ENCODE measurements at places on chromosomes 13 and 19.

GRCh38 chr13:106329941-106330340, 205.5 kb downstream of the EFNB2 start:
- ATAC-seq: no peak

DNA sequence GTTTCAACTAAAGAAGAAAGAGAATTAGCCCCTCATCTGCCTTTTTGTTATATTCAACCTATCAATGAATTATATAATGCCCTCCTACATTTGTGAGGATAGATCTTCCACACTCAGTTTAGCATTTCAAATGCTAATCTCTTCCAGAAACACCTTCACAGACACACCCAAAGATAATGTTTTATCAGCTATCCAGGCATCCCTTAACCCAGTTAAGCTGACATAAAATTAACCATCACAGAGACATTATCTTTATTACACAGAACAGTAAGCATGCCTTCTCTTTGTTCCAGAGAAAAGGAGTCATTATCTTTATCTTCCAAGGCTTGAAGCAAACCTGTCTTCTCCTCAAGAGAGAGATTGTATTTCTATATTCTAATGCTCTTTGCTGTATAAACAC, 53.1 kb downstream of the PCDH20 start:
- ATAC-seq: no peak

DNA sequence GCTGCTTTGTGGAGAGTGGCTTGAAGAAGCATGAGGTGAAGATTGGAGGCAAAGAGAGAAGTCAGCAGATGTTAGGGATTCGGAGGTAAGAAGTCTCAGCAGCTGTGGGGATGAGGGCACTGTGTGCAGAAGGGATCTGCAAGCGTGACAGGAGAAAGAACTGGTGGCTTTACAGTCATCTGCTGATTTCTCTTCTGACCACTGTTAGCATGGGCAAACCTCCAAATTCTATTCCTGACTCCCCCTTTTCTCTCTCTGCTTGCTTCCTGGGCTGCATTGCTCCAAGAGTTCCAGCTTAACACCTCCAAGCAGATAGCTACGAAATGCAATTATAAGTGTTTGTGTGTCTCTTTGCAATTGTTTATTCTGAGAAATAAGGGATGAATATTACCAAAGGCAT, 159.6 kb downstream of the GGACT start:
- ATAC-seq: no peak

GRCh38 chr13:40790154-40790616, 774 bp downstream of the SLC25A15 start:
- no peak for ATAC-seq

DNA sequence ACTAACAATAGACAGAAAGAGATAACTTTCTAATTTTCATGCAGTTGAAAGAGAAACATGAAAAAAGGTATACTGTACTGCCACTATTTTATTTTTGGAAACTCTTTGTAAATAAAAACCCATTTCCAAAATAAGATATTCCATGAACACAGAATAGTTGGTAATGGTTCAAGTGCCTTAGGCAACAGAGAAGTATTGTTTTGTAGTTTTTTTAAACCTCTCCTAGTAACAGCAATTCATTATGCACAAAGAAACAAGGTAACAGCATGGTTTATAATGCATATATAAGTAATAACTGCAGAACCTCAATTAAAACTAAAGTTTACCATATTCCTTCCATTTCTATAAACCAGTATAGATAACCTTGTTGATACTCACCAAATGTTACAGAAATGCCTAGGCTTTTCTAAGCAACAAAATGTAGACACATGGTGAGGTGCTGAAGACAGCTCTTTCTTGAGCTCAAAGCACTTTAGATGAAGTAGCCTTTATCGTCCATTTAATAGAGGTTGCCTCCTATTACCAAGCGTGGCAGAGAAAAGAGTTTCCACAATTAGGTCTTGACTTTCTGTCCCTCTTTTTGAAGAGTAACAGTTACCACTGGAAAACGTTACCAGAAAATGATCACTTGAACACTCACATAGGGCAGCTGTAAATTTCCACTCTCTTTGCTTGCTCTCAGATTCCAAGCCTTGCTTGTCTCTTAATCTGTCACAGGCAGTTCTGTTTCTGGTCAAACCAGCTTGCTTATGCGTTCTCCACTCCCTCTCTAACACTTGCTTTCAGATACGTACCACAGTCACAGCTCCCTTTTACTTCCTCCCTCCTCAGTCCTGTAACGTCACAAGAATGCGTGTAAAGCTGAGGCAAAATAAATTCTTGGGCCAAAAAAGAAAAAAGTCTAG, 42.9 kb downstream of the CAB39L start:
- ATAC-seq: peak; percentile 97

GRCh38 chr19:14480700-14481079, 5.5 kb upstream of the PTGER1 start:
- no peak for ATAC-seq

GRCh38 chr19:46821512-46822409, 28.9 kb downstream of the AP2S1 start:
- peak; percentile 55 for ATAC-seq

GRCh38 chr19:17254636-17255035, 8.9 kb upstream of the NR2F6 start:
- no peak for ATAC-seq
